ENCODE measurements at places on chromosomes 11 and 22.

GRCh38 chr11:112315057-112315720, 54.5 kb upstream of the PLET1 start:
- DNase-seq = no peak

GRCh38 chr22:48097723-48098122, 1335.3 kb downstream of the TBC1D22A start:
- DNase-seq = no peak

DNA sequence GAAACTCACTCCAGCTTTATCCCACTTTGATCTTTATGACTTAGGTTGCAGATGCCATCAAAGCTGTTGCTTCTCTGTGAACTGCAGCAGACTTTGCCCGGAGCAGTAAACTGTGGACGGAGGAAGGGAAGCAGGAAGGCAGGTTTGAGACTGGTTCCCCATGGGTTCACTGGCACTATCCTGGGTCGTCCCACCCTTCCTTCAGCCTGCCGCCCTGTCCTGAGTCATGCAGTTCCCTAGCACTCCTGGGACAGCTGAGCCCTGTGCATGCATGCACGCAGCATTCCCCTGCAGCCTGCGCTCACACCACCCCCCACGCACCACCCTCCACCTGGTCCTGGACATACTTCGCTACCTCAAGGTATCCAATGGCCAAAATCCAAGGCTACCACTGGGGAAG, 23.5 kb upstream of the P2RY2 start:
- DNase-seq = no peak

DNA sequence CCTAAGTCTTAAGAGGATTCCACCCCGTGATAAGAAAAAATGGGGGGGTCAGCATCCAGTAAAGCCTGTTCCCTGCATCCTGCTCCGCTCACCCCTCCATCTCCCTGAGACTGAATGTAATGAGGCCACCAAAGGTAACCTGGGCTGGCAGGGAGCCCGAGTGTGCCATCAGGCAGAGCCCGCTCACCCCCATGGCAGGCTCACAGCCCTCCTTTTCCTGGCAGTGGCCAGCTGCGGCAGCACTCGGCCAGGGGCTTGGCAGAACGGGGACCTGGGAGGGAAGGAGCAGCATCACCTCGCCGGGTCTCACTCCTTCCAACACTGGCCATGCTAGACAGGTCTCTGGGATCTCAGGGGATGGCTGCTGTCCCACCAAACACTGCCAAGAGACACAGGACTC, 64.4 kb downstream of the PRDM11 start:
- DNase-seq = no peak

GRCh38 chr11:111081021-111081511, 164.5 kb upstream of the POU2AF2 start:
- DNase-seq = no peak

DNA sequence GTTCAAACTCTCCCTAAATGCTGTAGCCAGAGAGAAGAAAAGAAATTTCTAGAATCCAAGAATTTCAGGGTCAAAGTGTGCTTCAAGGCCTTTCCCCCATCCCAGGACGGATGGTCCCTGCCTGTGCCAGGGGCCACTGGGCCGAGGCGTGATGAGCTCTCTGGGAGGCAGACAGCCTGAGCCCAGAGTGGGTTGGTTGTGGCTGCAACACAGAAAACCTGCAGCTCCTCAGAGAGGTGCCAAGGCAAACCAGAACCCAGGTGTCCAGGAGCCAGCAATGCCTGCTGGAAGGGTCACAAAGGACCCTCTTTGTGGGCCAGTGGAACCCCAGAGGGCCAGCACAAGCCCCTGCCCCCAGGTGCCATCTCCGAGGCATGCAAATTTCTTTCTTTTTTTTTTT, 2.6 kb upstream of the APOL6 start:
- no peak for DNase-seq

GRCh38 chr11:30650266-30650665, 64.1 kb upstream of the MPPED2 start:
- DNase-seq = no peak

DNA sequence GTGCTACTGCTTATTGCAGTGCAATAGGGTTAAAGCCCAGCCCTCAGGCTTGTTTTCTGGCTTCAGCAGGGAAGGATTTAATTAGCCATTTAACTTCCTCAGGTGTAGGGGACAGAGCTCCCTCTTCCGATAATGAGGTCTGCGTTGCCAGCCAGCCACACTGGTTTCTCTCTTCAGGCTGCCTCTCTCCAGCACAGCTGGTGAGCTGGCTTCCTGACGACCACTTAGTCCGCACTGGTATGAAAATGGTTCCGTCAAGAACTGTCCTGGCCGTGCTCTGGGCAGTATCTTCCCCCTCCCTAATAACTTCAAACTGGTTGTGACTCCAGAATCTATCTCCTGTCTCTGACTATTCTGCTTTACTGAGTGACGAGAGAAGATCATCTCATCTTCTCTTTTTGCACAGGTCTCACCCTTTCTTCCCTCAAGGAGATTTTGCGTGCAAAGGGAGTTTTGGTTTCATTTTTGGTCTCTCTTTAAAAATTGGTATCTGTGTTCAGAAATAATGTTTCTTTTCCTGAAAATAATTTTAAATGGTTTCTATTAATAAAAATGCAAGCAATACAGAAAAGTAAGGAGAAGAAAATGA, 49.2 kb downstream of the CNTN5 start:
- no peak for DNase-seq

GRCh38 chr11:29321293-29322132, 695.3 kb downstream of the KCNA4 start:
- no peak for DNase-seq

DNA sequence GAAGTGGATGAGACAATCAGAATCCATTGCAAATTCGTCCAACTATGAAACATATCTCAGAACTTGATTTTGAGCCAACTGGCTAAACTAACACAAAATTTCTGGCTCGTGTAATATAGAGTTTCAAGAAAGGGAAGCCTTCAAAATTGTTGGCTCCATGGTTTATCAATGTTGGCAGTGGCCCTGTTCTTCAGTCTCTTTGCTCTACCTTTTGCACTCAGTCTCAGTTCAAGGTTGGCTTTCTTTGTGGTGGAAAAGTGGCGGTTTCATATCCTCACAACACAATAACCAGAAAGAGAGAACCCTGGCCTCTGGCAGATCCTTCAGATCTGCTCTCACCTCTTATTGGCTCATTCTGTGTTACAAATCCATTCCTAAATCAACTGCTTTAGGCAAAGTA, 473.8 kb upstream of the API5 start:
- no peak for DNase-seq

DNA sequence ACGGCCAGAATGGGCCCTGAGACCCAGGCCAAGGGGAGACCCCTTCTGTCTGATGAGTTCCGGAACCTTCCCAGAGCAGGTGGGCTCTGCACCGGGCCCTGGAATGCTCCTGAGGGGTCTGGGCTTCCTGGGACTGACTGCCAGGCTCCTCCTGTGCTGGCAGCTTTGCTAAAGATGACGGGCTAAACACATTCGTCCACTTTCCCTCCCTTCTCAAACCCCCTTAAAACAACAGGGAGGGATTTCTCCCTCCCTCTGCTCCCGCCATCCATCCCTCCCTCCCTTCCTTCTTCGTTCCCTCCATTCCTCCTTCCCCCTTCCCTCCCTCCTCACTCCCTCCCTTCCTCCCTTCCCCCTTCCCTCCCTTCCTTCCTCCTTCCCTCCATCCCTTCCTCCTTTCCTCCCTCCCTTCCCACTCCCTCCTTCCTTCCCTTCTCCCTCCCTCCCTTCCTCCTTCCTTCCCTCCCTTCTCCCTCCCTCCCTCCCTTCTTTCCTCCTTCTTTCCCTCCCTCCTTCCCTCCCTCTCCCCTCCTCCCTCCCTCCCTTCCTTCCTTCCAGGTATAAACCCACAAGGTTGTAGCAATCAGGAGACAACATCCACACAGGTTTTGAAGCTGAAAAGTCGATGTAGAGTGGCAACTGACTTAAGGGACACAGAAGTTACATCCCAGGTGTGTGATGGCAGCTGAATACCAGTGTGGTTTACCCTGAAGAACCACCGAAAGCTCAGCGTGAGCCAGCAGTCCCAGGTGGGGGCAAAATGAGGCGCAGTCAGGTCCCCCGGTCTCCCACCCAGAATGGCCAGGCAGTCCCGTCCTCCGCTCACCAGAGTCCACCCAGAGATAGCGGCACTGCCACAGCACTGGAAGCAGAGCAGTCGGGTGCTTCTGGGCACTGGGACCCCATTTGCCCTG, 18.8 kb upstream of the MGAT3 start:
- DNase-seq = no peak

GRCh38 chr11:66883016-66883965, 26.4 kb downstream of the LRFN4 start:
- DNase-seq = peak; percentile 37

- DNase-seq = no peak
These were observed 58.7 kb upstream of the KIRREL3 start for GRCh38 chr11:127059286-127059685.

- DNase-seq = no peak
These were observed 1.7 kb upstream of the CALCA start for GRCh38 chr11:14973621-14974514.

DNA sequence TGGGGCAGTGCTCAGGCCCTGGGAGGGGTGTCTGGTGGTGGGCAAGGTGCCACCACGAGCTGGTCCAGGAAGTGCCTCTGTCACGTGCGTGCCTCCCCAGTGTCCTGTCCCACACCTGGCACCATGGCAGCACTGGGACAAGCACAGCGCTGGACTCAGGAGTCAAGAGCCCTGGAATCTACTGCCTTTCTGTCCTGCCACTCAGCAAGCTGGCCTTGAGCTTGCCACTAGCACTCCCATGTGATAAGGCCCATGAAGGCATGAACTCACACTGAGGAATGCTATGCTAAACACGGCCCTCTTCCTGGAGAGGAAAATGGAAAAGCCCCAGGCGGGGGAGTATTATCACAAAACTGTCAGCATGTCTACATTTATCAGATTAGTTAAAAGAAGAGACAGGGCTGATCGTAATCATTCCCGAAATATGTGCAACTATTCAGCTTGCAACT, 50.7 kb upstream of the SLC35C1 start:
- DNase-seq = no peak

- no peak for DNase-seq
These were observed 2073.5 kb downstream of the LRRC4C start for GRCh38 chr11:39385911-39386310.

GRCh38 chr11:117595440-117595839, 201.6 kb downstream of the DSCAML1 start:
- DNase-seq = no peak

DNA sequence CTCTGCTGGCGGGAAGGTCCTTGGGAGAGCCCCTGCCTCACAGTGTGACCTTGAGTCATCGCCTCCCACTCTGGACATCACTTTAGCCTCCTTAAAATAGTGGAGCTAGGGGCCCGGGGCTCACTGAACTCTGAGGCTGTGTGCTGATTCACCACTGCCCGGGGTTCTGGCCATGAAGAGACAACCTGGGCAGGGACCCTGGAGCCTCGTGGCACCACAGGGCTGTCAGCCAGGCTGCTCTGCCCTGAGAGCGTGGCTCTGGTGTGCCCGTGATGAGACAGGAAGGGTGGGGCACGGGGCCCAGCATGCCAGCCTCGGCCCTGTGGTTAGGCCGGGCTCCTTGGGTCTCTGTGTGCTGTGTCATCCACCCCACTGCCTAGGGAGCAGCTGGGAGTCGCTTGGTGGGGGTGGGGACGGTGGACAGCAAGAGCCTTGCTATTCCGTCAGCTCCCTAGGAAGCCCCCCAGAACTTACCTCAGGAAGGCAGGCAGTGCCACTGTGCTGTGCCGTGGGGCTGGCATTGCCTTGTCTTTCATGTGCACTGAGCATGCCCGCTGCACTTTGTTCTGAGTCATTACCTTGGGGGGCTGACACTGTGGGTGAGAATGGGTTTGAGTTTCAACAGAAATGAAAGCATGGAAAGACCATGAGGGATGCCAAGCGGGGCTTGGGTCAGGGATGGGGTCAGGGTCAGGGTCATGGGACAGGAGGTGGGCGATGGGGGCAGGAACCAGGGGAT, 31.7 kb downstream of the TPCN2 start:
- no peak for DNase-seq

DNA sequence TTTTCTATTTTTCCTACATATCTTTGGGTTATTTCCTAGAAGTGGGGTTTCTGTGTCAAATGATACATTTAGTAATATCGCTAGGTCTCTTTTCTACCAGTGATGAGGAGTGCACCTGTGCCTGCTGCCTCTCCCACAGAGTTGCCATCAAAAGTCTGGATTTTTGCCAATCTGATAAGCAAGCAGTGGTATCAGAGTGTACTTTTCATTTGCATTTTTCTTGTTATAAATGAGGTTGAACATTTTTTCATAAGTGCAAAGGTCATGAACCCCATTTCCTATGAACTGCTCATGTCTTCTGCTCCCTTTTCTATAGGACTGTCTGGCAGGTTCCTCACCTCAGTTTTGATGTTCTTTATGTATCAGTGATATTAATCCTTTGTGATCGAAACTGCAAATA, 1.7 kb downstream of the TRPM5 start:
- no peak for DNase-seq

DNA sequence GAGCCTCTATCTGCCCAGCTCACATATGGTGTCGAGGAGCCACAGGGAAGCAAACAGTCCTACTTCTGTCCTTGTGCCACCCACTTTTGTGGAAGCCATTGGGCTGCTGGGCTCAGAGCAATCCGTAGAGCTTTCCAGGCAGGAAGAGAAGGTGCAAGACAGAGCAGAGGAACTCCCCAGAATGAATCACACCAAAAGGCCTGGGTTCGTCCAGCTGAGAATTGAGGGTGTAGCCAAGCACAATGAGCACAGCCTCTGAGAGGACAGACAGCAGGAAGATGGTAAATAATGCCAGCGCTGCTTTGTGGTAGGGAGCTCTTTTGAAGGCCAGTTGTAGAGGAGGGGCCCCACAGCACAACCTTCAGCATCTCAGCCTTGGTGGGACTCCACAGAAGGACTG, 237.8 kb downstream of the GRIK4 start:
- no peak for DNase-seq

- DNase-seq = no peak
These were observed 535 bp downstream of the AQP11 start for GRCh38 chr11:77590194-77590782.

DNA sequence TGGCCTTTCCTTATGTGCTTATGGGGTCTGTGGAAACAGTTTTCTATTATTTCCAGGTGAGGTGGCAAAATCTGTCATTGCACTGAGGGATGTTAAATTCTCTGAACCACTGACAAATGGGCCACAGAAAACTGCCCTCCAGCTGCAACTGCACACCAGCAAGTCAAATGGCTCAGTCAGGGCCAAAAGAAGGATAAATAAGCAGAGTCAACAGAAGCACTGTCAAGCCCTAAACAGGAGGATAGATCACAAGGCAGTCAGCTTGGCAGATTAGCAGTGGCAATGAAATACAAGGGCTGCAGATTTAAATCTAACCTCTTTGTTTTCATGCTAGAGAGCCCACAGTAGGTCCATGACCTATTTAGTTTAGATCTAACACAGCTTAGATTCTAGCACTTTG, 435.6 kb downstream of the ETS1 start:
- DNase-seq = no peak

DNA sequence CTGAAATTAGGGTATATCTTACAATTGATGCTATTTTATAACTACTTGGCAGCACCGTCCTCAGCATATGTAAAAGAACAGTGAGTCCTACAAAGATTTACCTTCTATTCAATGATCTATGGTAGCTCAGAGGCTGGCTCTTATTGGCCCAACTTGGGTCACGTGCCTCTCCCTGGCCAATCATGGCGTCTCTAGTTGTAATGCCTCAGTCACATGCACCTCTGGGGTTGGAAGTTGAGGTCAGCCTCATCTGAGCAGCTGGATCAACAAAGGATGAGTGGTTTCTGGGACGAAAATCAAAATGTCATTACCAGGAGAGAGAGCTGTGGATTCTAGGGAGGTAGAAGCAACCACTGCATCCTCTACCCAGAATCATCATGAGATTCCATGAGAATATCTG, 22.9 kb upstream of the ASPHD2 start:
- DNase-seq = no peak

- DNase-seq = no peak
These were observed 98.9 kb downstream of the MYO18B start for GRCh38 chr22:25840891-25841290.
